ENCODE measurements at places on chromosomes 16 and 17.

DNA sequence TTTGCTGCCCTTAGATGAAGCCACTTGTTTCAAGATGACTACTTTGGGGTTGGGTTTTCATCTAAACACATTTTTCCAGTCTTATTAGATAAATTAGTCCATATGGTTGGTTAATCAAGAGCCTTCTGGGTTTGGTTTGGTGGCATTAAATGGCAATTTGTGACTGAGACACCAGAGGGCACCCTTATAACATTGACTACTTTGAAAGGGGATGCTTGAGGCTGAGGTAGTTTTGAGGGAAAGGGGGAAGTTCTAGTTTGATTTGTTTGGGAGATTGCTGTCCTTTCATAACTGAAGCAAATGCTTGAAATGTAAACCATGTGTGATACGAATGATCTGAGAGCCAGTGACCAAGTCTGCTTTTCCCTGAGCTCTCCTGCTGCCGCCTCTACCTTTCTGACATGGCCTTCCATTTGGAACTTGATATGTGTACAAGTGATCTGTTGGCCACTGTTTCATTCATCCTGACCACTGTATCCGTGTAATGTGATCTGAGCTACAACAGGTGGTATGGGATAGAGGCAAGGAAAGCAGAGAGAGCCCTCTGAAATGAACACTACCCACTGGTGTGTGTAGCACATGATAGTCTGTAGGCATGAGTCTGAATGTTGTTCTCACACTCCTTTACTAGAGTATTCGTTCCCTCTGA lies 5.8 kb upstream of the RARA start:
- DNase-seq = peak; percentile 72

- peak; percentile 94 for DNase-seq
Observed at GRCh38 chr17:66383333-66383732, 80.9 kb downstream of the PRKCA start.

- no peak for DNase-seq
Observed at GRCh38 chr16:13858873-13859580, 60.9 kb upstream of the ERCC4 start.

DNA sequence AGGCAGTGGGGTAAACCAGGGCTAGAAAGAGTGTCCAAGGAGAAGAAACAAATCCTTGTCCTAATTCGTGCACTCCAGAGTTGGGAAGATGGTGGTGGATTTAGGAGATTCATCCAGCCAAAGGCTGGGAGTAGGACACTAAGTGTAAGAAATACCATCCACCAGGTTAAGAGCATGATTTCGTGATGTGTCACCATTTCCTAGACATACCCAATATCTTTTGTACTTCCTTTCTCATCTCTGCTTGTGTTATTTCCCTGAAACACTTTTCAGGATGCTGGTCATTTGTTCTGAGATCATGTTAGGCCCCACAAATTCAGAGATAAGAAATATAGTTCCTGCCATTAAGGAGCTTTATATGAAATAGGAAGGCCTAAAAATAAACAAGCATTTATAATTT lies 106.3 kb upstream of the HLF start:
- peak; percentile 31 for DNase-seq

- no peak for DNase-seq
Observed at GRCh38 chr17:8740486-8740885, 4.2 kb downstream of the CCDC42 start.

GRCh38 chr17:56231693-56232092 lies 78.4 kb downstream of the ANKFN1 start:
- DNase-seq = no peak

DNA sequence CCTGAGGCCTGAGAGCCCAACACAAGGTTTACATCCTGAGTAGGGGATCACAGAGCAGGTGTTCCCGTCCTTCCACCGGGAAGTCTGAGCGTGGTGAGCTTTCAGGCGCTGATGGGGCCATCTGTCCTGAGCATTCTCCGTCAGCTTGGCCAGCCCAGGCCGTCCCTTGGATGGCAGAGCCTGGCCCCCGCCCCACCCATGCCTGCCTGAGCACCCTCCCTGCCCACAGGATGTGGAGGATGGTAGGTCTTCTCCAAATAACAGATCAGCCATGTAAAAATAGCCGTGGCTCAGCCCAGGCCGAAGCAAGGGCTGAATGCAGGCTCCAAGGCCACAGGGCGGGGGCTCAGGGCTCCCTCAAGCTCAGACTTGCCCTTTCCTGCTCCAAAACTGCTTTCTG lies 20.2 kb downstream of the SPNS2 start:
- DNase-seq = no peak

DNA sequence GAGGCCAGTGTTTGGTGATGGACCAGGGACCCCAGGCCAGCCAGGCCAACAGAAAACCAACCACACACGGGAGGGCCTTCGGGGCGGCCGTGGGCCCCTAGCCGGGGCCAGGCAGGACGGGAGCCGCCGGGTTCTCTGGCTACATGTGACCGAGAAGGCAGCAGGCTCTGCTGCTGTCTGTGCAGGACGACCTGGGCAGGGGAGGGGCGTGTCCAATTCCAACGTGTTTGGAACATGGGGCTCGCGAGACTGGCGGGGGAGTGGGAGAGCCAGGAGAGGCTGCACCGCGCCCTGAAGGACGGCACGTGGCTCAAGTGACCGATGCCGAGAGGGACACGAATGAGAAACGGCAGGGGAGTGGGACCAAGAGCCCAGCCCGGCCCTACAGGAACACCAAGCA lies 75.4 kb downstream of the LMF1 start:
- no peak for DNase-seq

DNA sequence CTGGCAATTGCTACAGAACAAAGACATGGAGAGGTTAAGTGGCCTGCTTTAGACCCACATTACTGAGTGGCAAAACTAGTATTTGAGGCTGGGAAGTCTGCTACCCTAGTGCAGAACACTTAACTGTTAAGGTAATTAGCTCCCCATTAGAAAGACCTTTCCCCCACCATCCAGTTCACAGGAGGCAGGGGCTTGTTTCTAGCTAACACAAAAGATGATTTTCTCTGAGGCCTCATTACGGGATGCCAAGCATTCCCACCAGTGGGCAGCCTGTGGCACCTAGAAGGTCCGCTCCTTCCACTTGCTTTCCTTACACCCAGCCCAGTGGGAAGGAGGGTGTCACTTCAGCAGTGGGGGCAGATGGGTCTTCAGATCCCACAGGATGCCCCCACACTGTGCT lies 99.1 kb downstream of the RBFOX1 start:
- no peak for DNase-seq

- DNase-seq = no peak
Observed at GRCh38 chr17:80618304-80618703, 73.7 kb downstream of the RPTOR start.

- DNase-seq = no peak
Observed at GRCh38 chr17:57870283-57870635, 20.4 kb upstream of the MRPS23 start.

DNA sequence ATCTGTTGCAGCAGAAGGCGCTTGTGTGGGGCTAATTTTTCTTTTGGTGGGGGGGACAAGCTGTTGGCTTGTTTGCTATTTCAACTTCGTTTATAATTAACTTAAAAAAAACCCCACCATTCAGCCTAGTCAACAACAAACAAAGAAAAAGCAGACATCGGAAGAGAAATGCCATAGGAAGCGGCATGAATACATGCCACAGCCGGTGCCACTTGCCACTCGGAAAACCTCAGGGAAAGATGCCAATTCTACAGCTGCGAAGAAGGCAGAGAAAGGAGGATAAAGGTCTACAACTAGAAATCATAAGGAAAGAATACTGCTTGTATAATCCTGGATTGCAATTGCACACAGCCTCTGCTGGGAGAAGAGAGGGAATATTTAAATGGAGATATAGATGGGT lies 254.4 kb upstream of the PMFBP1 start:
- no peak for DNase-seq

DNA sequence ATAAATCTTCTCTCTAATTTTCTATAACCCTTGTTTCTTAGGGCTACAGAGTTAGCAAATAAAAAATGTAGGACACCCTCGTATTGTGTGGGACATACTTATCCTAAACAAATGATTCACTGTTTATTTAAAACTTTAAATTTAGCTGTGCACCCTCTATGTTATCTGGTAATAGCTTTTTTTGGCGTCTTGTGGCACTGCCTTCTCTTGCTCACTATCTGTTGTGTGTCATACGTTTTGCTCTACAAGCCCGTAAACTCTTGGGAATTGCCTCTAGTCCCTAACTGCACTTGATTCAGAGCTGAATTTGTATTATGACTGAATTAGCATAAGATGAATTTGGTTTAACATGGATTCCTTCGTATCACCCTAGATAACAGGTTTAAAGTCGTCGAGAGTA lies 144.3 kb upstream of the MYOCD start:
- no peak for DNase-seq

GRCh38 chr17:43701318-43701743 lies 39.6 kb upstream of the MEOX1 start:
- DNase-seq = peak; percentile 91

GRCh38 chr16:28110479-28110878 lies 47.0 kb upstream of the GSG1L start:
- no peak for DNase-seq

DNA sequence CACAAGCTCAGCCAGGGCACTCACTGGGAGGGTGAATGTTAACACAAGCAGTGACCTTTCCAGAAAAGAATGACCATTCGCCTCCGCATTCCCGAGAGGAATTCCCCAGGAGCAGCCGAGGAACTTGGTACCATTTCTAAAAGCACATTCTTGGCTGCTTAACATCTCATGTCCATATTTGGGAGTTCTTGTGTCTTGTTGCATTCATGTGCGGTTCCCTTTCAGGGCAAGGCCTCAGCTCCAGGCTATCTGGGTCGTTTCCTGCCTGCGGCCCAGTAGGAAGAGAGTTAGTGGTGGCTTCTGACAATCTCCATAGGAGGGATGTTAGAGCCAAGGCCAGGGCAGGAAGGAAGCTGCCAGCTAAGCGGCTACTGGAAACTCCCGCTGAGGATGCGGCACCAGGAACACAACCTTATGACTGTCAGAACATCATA lies 27.8 kb upstream of the MEAK7 start:
- DNase-seq = peak; percentile 90

GRCh38 chr17:29154516-29155226 lies 25.5 kb downstream of the MYO18A start:
- no peak for DNase-seq

DNA sequence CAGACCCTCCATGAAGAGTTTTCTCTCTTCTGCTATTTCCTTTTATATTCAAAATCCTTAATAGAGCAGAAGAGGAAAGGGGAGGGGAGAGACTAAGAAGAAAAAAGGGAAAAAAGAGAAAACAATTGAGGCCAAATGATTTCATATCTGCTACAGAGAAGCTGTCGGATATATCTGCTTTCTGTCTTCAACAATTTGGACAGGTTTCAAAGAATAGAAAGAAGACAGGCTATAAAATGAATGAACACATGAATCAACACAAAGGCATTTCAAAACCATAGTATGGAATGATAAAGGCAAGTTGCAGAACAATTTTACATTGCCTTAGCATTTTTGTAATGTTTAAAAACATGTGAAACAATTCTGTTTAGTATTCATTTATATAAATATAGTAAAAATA lies 4.7 kb upstream of the CMTR2 start:
- DNase-seq = peak; percentile 26

- no peak for DNase-seq
Observed at GRCh38 chr17:65301184-65301583, 164.0 kb downstream of the RGS9 start.

GRCh38 chr17:76716839-76717215 lies 6.1 kb upstream of the MXRA7 start:
- DNase-seq = peak; percentile 98

DNA sequence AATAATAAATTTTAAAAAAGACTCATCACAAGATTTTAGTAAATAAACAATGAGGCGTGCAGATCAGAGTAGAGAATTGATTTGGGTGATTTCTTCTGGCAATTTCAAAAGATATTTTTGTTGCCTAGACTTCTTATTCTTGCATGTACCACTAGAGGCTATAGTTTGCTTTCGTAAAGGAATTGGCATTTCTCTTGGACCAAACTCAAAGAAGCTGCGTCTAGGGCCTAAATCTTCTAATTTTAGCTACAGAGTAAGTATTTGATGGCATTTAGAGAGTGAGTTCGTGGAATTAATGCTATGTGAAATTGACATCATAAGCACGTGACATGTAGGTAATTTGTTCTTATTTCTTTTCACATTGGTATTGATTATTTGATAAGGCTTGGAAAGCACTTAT lies 24.4 kb upstream of the ABCC11 start:
- DNase-seq = peak; percentile 31

GRCh38 chr17:51607512-51607911 lies 347.2 kb downstream of the UTP18 start:
- no peak for DNase-seq

DNA sequence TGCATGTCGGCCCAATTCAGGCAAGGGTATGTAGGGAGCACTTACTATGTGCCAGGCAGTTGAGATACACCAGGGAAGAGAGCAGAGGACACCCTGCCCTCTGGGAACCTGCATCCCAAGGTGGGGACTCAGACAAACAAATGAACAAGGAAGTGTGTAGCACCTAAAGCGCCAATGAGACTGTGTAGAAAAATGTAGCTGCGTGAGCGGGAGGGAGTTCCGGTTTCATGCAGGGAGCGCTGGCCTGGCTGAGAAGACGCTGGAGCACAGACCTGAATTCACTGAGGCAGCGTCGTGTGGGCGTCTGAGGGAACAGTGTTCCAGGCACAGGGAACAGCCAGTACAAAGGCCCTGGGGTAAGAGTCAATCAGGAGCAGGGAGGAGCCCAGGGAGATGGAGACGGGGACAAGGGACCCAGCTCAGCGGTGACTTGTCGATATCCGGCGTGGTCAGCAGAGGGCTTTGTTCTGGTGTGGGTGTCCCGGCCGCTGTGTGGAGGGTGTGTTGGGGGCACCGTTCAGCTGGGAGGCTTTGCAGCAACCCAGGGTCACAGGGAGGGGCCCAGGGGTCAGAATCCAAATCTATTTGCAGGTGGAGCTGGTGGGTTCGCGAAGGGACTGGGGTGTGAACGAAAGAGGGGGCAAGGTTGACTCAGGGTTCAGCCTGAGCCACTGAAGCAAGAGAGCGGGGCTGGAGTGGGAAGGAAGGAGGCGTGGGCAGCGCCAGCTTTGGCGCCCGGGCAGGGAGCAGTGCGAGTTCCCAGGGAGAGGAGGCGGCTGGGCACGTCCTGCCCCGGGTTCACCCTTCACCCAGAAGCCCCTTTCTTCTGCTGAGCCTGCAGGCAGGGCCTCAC lies 17.8 kb upstream of the OSGIN1 start:
- no peak for DNase-seq

- DNase-seq = peak; percentile 53
Observed at GRCh38 chr16:85891033-85891775, 7.8 kb upstream of the IRF8 start.

- DNase-seq = no peak
Observed at GRCh38 chr17:15952048-15952532, 7.2 kb downstream of the ADORA2B start.

DNA sequence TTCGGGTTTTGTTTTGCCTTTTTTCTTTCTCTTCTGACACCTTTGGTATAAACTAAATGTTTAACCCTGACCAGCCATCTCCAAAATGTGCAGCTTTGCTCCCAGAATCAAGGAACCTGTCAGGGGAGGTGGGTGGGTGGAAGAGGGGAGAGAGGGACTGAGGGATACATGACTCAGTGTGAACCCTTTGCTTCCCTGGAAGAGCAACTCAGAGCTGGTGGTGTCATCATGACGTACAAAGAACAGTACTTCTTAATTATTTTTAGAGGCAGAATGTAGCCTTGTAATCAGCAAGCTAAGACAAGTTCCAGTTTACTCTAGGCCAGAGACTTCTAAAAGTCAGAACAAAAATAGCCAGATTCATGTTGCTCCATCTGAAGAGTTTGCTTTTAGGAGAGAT lies 119.6 kb upstream of the HAS3 start:
- peak; percentile 86 for DNase-seq

GRCh38 chr16:27363246-27363632 lies 38.7 kb upstream of the IL21R start:
- no peak for DNase-seq

All from iris pigment epithelial cell (primary cell).